Activated CD8-positive, alpha-beta memory T cell treated with anti-CD3 and anti-CD28 coated beads for 48 hours (primary cell): ENCODE measurements at places on chromosomes 12 and 14.

DNA sequence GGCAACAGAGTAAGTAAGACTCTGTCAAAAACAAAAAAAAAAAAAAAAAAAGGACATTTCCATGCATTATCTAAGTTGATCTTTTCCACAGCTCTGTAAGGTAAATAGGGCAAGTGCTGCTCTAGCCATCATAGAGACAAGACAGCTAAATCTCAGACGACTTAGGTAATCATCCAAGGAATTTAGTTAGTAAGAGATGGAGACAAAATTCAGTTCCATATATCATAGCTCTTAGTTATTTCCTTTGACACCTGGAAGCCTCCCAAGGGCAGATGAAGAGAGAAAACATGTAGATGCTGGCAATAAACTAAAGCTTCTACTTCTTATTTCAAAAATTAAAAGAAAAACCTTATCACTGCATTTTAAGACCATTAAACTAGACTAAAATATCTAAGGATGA, 48.7 kb downstream of the ST8SIA1 start:
- no peak for DNase-seq

DNA sequence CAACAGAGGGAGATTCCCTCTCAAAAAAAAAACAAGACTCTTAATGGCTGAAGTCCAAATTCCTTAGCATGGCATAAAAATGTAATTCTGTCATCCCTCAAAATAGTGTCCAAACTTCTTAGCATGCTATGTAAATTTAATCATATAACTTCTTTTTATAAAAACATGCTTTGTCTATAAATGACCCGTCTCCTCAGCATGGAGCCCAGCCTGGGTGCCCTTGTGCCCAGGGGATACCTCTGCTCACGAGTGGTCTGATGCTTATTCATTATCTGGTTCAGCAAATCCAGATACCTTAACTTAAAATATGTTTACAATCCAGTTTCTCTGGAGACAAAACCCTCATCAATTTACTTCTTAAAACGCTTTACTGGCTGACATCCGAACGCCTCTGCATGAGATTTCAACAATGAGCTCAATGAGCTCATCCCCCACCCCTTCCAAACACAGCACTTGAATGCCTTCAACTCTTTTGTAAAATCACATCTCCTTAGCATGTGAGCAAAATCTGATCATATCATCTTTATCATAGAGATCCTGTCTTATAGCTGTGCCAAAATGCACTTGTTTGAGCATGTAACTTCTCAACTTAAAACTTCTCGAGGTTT, 15.7 kb downstream of the RTL1 start:
- DNase-seq, result no peak

- no peak for DNase-seq
These were observed 638.5 kb downstream of the MED13L start for GRCh38 chr12:115638733-115639647.

DNA sequence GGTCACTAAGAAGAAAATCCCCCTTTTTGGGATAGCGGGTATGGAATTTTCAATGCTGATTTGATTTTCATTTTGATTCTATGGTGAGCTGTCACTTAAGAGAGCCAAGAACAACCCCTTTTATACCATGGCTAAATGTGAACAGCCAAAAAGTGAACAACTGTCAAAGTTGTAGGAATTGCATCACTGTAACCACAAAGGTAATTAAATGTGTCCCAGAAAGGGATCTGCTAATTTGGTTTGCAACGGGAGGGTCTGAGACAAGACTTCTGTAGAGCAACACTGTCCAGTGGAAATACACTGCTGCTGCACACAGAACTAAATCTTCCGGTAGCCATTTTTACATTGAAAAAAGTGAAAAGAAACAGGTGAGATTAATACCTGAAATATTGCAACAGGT, 14.6 kb downstream of the CHST11 start:
- DNase-seq, result no peak

GRCh38 chr12:116698116-116698515, 39.8 kb downstream of the SPRING1 start:
- no peak for DNase-seq

DNA sequence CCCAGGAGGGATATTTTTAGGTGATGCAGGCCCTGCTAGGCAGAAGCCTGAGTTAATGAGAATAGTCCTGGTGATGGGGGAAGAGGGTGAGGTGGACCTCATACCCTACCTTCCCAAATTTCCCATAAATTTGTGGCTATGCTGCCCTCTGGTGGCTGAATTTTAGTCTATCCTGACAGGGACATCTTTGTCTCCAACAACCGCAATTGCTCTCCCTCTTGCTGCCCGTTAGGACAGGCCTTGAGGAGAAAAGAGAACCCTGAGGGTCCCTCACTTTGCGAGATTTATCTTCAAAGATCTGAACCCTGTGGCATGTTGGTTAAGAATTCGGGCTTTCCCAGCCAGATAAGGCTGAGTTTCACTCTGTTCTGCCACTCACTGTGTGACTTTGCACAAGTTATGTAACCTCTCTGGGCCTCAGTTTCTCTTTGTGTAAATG, 9.8 kb upstream of the ZNF385A start:
- no peak for DNase-seq

DNA sequence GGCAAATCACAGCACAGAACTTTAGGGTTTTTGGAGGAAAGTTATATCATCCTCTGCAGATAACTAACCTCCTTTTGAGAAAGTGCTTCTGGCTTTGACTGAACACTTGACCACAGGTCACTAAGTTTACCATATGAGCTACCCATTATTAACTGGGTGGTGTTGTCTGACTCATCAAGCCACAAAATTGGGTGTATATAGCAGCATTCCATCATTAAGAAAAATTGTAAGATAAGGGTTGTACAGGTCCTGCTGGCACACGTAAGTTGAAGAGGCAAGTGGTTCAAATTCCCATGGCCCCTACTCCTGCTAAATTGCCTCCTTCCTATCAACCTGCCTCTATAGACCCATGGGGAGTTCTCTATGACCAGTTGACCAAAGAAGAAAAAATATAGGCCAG, 39.5 kb downstream of the L2HGDH start:
- DNase-seq, result no peak

DNA sequence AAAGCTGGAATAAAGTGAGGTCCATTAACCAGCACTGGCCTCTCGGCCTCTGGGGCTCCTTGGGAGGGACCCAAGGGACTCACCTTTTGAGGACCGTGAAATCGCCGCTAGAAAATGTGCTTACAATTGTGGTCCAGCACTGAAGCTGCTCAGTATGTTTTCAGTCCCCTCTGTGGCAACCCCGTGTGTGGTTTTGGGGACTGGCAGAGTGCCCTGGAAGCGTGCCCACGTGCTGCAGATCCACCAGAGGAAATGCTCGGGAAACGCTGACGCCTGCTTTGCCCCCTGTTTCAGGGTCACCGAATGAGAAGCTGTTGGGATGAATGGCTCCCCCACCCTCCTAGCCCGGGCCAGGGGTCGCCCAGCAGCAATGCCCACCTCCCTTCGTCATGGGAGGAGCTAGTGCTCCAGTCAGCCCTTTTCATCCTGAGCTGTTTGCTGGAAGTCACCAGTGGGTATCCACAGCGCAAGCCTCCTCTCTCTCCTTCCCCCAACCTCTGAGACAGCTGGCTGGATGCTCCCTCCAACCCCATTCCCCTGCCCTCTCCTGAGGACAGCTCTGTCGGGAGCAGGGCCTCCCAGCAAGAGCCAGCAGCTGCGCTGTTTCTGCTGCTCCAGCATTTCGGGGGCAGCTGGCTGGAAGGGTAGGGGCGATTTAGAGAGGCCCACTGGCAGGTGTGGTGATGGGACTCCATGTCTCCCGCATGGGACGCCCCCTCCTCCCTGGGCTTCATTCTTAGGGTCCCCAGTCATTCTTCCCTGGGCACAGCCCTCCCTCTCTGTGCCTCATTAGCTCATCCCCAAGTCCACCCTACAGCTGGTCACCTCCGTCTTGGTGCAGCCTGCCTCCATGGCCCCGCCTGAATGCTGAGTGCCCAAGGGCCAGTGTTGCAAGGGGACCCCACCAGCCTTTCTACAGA, 33.2 kb upstream of the PPP1R13B start:
- no peak for DNase-seq

DNA sequence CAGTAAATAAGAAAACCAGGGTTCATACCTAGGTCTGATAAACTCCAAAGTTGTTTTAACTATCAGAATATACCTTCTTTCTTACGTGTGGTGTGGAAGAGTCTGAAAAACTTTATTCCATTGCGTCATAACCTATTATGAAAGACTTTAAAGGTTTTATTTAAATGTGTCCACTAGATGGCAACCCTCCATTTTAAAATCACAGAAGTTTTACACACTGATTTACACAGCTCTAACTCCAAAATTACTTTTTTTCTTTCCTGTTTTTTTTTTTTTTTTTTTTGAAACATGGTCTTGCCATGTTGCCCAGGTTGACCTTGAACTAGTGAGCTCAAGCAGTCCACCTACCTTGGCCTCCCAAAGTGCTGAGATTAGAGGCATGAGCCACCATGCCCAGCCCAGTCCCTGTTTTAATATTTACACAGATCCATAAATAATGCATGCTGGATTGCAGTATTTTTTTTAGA, 17.3 kb upstream of the TMPRSS12 start:
- no peak for DNase-seq

GRCh38 chr12:52091869-52092268, 12.4 kb downstream of the SMIM41 start:
- DNase-seq, result no peak

DNA sequence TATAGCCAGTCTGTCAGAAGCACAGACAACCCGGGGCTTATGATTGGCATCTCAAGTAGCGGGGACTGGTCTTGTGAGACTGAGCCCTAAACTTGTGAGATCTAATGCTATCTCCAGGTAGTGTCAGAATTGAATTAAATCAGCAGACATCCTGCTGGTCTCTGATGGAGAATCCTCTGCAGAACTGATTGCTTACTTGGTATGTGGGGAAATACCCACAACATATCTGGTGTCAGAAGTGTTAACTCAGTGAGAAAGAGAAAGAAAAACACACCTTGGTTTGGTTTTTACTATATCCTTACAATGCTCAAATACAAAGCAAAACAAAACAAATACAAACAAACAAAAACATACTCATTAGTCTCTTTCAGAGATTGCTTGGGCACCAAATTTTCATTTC, 10.0 kb downstream of the SEL1L start:
- DNase-seq, result no peak
